Muscle of leg (tissue), 16 donors: ENCODE measurements at places on chromosomes 6 and 20. TPM values are rescaled to one million over a fixed set of nuclear protein-coding genes. Genes with fewer than 3 reads are reported as not detected.

The FOXF2 gene
- 0.40 TPM for polyA plus RNA-seq

DNA sequence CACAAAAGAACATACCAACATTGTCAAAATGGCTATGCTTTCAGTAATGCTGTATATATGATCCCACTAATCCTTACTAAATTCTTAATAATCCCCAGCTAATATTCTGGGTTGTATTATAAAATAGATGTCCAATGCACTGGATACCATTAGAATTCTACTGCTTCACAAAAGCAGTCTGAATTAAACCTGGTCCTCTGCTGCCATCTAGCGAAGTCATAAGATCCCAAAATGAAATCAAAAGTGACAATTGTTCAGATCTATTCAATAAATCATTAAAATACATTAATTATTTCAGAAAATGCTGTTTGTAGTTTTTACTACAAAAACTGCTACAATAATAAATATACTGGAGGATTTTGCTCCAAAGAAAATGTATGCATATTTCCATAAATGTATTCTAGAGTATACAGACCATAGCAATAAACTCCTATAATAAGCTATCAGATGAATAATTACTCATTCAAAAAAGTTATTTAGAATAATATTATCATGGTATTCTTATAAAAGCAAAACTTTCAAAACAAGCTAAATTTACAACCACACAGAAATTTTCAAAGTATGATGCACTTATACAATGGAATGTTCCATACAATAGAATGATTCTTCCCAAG is 92.6 kb downstream of the RNGTT start:
- peak; percentile 76 for DNase-seq

- DNase-seq = no peak
Observed at GRCh38 chr6:10685092-10685915, 9.1 kb downstream of the C6orf52 start.

DNA sequence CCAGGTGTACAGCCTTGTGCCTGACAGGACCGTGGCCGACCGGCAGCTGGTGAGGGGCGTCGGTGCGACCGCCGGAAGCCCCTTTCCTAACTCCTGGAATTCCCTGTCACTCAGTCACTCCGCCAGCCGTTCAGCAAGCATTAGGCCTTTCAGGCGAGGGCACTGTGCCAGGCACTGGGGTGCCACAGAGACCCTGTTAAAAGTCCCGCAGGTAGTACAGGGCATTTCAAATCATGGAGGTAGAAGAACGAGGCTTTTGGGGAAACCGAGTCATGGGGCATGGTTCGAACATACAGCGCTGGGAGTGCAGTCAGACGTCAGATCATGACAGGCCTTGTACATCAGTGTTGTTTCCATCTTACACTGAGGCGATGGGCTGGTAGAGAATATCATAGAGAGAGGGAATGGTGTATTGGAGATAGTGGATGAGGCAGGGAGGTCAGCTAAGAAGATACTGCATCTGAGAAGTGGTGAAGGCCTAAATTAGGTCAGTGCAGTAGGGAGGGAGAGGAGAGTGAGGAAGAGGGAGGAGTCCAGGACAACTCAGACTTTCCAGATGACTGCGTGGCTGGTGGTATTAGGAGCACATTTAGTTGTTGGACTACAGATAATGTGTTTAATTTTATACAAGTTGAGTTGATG is 892 bp upstream of the DXO start:
- peak; percentile 66 for DNase-seq

DNA sequence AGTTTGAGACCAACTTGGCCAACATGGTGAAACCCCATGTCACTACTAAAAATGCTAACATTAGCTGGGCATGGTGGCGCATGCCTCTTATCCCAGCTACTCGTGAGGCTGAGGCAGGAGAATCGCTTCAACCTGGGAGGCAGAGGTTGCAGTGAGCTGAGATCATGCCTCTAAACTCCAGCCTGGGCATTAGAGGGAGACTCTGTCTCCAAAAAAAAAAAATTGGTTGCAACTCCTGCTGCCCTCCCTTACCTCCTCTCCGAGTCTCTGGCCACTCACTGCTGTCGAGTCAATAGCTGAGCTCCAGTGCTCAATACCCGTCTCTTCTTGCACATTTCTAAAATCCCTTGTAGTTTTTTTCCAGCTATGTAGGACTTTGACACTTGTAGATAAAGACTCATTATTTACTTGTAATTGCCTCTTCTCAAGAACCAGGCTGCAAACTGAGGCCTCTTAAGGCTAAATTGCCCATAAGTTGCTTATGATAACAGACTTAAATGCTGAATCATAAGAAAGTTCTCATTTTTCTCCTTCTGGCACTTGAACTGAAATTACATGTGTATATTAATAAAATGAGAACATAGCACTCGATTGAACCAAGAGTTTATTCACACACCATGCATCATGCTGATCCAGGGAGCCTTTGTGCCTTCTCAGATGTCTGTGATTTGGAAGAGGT is 13.8 kb downstream of the HECA start:
- DNase-seq = no peak

DNA sequence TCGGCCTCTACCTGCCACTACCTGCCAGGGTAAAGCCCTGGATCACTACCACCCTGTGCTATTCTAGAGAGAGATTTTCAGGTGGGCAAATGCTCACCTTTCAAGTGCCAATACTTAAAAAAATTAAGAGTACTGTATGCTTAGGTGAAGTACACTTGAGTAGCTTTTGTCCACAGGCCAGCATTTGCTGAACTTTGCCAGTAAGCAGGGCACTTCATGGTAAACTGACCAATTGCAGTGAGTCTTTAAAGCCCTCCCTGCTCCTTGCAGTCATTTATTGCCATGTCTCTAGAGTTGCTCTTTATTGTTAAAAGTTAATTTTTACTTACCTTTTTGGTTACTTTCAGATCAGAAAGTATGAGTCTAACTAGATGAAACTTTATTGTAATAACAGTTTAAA is 58.5 kb downstream of the PLAGL1 start:
- DNase-seq = no peak
